ENCODE measurements at places on chromosomes 5 and 9.

GRCh38 chr5:3197304-3198073 lies 398.1 kb upstream of the IRX1 start:
- DNase-seq = peak; percentile 33

GRCh38 chr5:40172721-40173120 lies 507.0 kb upstream of the PTGER4 start:
- no peak for DNase-seq

DNA sequence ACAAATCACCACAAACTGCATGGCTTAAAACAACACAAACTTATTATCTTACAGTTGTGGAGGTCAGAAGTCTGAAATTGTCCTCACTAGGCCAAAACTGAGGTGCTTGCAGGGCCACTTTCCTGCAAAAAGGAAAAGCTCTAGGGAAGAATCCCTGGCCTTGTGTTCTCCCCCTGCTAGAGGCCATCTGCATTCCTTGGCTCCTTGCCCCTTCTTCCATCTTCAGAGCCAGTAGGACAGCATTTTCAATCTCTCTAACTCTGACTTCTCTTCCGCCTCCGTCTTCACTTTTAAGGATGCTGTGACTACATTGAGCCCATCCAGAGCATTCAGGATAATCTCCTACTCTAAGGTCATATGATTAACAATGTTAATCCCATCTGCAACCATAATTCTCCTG lies 236.6 kb downstream of the CDK5RAP2 start:
- peak; percentile 48 for DNase-seq

DNA sequence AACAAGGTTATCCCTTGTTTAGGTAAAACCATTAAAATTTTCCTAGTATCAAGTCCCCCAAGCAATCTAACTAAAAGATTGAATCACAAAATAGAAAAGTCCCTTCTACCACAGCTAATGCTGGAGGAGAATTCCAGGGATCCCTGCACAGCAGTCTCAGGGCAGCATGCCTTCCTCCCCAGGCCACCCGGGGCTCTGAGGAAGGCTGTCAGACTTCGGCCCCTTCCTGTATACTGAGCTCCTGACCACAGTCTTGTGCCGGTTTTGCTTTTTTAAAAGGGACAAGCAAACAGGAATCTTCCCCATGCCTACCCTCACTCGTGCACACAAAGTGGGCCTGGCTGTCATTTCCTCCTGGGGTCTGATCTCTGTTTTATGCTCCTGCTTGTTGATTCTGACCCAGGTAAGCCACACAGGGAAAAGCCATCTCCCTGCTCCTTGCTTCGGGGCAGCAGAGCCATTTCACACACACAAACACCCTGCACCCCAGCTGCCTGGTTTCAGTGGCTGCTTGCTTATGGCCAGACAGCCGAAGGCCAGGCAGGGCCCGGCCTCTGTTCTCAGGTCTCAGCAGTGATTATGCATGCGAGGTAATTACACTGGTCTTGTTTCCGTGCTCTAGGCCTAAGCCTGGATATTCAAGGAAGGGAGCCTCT lies 211.9 kb downstream of the NXNL2 start:
- DNase-seq = no peak

DNA sequence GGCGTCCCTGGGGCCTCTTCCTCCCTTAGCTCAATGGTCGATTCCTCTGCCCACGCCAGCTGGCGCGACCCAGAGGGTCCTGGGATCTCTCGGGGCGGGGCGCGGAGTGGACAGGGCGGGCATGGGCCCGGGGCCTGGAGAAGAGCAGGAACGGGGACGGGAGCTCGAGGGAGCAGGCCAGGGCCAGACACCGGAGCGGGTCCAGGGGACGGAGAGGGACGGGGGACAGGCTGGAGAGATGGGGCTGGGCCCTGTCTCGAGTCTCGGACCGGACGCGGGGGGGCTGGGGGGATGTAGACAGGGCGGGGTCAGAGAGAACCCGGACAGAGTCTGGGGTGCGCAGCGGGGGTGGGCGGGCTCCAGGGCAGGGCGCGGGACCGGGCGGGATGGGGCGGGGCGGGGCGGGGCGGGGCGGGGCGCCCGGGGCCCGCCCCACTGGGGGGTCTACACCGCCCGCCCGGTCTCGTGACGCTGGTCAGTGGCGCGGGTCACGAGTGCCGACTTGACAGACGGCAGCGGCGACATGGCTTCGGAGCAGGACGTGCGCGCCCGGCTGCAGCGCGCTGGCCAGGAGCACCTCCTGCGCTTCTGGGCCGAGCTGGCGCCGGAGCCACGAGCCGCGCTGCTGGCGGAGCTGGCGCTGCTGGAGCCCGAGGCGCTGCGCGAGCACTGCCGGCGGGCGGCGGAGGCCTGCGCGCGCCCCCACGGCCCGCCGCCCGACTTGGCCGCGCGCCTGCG lies at the start of gene UAP1L1:
Gene UAP1L1 (plus strand): TSS at position 508 of the 738 bp plus-strand sequence. CDS start 16 bp downstream, at position 524.
- DNase-seq = peak; percentile 69

- peak; percentile 74 for DNase-seq
Observed at GRCh38 chr9:122109035-122109813, 16.1 kb upstream of the TTLL11 start.

GRCh38 chr9:116952436-116952810 lies 265.3 kb downstream of the TRIM32 start:
- no peak for DNase-seq

GRCh38 chr9:69223605-69224004 lies 49.5 kb downstream of the TJP2 start:
- peak; percentile 75 for DNase-seq

GRCh38 chr5:144451187-144451973 lies 280.7 kb downstream of the KCTD16 start:
- no peak for DNase-seq

DNA sequence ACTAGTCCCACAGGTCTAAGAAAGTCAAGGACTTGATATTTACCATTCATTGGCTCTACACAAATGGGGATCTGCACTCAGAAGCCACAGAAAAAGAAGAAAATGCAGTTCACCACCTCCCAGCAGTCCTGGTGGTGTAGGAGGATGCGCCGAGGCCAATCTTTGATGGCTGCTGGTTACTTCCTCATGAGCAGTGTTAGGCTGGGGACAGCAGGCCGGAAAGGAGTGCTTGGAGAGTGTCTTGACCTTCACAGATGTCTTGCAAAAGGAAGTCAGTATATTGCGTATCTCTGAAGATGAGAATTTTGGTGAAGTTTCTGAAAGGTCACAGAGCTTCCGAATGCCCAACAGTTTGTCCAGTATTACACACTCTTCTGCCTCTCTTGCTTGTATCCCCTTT lies 597.0 kb downstream of the EBF1 start:
- DNase-seq = no peak

GRCh38 chr9:130666393-130667119 lies 2.2 kb downstream of the PRDM12 start:
- DNase-seq = no peak

DNA sequence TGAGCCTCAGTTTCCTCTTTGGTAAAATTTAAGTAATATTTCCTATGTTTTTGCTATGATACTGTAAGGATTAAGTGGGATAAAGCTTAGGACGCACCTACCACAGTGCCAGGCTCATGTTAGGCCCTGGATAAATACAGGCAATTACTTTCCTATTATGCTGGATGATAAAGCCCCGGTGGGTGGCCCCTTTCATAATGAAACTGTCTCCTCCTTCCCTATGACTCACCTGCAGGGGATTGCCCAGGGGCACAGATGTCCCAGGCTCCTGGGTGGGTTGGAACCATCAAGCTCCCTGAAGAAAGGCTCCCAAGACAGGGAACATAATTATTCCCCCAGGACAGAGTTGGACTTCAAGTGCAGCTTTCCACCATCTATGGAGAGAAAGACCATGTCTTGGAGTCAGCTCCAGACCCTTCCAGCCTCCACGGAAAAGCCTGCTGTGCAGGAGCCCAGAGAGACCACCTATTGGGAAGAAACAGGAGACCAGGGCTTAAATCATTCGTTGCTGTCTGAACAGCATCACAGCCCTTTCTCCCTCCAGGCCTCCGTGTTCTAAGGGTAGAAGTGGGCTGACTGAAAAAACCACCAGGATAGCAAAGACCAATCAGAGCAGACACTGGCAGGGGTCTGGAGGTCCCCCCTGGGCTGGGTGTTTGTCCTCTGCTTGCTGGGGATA lies 43.2 kb upstream of the FOXE1 start:
- no peak for DNase-seq

GRCh38 chr9:83472221-83472665 lies 66.0 kb downstream of the FRMD3 start:
- DNase-seq = no peak

DNA sequence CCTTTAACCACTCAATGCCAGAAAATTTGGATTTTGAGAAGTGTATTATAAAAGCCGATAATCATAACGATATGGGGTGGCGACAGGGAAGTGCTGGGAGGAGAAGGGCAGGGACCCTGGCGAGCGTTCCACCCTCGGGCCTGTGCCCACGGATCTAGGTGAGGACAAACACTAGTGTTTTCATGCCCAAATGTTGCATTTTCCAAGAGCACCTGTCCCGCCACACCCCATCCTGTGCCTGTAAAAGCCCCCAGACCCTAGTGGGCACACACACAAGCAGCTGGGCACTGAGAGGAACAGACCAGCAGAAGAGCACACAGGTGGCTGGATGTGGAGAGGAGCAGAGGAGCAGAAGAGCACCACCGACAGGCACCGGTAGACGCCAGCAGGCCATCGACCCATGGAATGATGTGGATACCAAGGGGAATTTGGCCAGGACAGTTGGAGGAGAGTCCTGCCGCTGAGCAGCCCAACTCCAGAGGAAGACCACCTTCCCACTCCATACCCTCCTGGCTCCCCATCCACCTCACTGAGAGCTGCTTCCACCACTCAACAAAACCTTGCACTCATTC lies 315.0 kb downstream of the EDIL3 start:
- DNase-seq = no peak

DNA sequence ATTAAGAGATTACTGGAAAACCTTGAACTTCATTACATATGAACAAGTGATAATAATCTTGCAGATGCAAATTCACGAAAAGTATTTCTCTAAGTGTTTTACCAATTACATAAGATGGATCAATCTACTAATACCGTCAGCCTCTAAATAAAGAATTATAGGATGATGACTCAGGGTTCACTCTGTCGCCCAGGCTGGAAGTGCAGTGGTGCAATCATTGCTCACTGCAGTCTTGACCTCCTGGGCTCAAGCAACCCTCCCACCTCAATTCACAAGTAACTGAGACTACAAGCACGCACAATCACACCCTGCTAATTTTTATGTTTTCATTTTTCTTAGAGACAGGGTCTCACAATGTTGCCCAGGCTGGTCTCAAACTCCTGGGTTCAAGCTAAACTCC lies 56.1 kb downstream of the CHD1 start:
- no peak for DNase-seq

GRCh38 chr5:169997798-169998197 lies 17.5 kb upstream of the INSYN2B start:
- no peak for DNase-seq

DNA sequence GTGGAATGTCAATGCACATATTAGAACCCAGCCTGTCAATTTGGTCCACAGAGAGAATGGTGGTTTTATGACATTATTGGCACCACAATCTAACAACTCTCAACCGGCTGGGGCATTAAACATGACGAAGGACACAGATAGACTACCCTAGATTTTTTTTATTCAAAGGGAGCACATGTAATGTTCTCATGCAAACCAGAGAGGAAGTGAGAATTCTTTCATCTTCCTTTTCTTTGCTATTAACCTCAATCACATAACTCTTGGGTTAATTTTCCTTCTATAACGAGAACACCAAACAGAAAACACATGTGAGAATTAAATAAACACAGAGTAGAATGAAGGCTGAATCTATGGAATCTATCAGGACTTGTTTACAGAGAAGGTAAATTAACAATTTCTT lies 94.9 kb upstream of the TNC start:
- DNase-seq = no peak

GRCh38 chr5:43874772-43875171 lies 271.8 kb downstream of the NNT start:
- DNase-seq = no peak

DNA sequence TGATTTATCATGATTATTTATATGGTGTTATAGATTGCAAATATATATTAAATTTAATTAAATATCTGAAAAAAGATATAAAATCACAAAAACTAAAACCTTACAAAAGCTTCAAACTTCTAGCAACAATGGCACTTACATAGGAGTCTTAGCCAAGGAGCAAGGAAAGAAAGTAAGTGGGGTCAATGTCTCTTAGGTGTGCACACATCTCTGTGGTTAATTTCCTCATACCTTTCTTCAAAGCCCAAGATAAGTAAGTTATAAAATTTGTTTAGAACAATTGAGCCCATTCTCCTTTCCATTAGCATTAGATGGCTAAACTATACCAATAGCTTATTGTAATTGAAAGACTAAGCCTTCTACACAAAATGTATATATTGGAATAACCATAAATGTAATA lies 161.6 kb upstream of the PDE4D start:
- DNase-seq = no peak

- DNase-seq = no peak
Observed at GRCh38 chr5:176188506-176189193, 49.6 kb upstream of the SIMC1 start.

DNA sequence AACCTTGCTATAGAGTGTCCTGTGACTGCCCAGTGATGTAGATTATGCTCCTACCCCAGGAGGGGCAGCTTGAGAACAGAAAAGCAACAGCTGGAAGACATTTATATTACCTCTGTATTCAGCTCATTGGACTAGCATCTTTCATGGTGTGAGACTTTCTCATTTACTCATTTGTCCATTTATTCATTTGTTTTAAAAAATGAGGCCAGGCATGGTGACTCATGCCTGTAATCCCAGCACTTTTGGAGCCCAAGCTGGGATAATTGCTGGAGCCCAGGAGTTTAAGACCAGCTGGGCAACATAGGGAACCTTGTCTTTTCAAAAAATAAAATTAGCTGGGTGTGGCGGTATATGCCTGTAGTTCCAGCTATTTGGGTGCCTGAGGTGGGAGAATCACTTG lies 130.0 kb upstream of the LHFPL2 start:
- DNase-seq = no peak

GRCh38 chr9:928363-929042 lies 48.0 kb upstream of the DMRT3 start:
- DNase-seq = peak; percentile 76
